Stimulated activated CD8-positive, alpha-beta memory T cell treated with anti-CD3 and anti-CD28 coated beads, Interleukin-15, amount 100 ng/mL, for 48 hours (primary cell): ENCODE measurements at places on chromosomes 11 and 22.

DNA sequence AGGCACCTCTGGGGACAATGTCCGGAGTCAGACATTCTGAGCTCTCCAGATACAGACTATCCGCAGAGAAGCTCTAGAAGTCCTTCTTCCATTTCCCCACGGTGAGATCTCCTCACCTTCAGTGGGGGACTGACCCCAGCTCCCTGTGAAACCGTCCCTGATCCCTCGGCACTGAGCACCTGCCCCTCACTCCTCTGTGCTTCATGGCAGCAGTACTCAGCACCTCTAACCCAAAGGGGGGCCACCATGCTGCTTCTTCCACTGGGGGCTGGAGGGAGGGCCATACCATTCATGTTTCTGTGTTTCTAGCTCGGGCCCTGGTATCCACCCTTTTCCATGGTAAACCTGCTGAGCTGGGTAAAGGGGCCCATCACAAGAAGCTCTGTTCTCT lies 321.7 kb downstream of the BRD1 start:
- DNase-seq, result no peak

GRCh38 chr11:2160736-2161259 lies at the start of gene INS:
TSS of gene INS (minus strand) at chr11:2161209. CDS start at chr11:2160971, 238 bp downstream.
- no peak for DNase-seq

GRCh38 chr11:47270331-47271271 lies 668 bp downstream of the MADD start:
- no peak for DNase-seq

DNA sequence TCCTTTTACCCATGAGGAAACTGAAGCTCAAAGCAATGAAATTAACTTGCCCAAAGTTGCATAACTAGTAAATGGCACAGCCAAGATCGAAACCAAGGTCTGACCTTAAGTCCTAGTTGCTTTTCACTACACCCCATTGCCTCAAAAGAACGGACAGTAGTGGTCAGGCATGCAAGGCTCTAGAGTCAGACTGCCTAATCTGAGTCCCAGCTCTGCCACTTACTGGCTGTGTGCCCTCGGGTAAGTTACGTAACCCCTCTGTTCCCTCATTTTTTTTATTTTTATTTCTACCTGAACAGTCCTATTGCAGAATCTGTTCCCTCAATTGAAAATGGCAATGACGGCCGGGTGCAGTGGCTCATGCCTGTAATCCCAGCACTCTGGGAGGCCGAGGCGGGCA lies 9.6 kb downstream of the CYB561A3 start:
- no peak for DNase-seq

DNA sequence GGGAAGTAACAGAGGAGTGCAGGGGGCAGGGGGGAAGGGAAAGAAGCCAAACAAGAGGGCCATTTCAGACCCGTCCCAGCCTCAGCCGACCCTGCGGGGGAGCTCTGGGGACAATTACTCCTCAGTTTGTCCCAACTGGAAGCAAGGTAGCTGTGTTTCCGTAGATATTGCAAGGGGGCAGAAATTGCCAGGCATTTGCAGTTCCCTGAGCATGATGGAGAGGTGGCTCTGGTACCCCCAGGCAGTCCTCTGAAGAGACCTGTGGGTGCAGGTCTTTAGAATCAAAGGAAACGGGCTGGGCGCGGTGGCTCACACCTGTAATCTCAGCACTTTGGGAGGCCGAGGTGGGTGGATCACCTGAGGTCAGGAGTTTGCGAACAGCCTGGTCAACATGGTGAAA lies 13.8 kb upstream of the JAM3 start:
- DNase-seq, result no peak

- no peak for DNase-seq
Measured at GRCh38 chr11:58905721-58906547, 33.4 kb upstream of the GLYATL1 start.

GRCh38 chr11:34261820-34262219 lies 96.0 kb downstream of the ABTB2 start:
- DNase-seq, result no peak

DNA sequence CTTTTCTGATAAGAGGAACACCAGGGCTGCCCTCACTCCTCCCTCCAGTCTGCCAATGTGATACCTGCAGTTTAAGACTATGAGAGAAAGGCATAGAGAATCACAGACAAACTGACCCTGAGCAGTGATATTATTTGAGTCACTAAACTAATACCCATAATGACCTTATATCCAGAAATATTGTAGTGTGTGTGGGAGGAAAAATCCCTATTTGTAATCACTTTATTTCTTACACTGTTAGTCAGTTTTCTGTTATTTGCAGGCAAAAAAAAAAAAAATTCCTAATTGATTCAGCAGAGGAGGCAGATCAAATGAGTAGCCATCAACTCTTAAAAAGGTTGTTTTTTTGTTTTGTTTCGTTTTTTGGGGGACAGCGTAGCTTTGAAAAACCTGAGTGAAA lies 82.5 kb downstream of the MAML2 start:
- no peak for DNase-seq

- DNase-seq, result no peak
Measured at GRCh38 chr11:85643191-85643614, 4.6 kb upstream of the TMEM126A start.

DNA sequence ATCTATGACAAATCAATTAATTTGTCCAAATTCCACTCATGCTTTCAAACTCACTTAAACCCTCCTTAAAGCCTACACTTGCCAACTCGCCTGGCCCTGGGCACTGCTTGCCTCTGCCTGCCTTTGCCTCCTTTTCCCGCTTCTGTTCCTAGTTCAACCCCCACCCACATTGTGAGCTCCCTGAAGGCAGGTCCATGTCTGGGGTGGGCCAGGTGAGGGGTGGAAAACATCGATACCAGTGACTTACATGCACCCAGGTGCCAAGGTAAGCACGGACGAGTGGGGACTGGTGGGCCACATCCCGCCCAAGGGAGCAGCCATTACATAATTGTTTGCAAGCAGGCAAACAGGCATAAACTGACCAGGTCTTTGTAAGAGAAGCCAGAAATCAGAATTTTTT lies 146.2 kb downstream of the ST3GAL4 start:
- DNase-seq, result no peak

GRCh38 chr22:45952151-45952550 lies 24.8 kb downstream of the WNT7B start:
- no peak for DNase-seq

GRCh38 chr11:63553759-63554158 lies 9.4 kb downstream of the PLAAT2 start:
- DNase-seq, result peak; percentile 52

GRCh38 chr11:43992183-43992582 lies 49.7 kb downstream of the C11orf96 start:
- DNase-seq, result no peak

GRCh38 chr11:57499413-57499982 lies 16.0 kb downstream of the SLC43A1 start:
- peak; percentile 41 for DNase-seq

GRCh38 chr11:88188251-88188931 lies 13.1 kb upstream of the RAB38 start:
- DNase-seq, result no peak
